ENCODE measurements at places on chromosomes 4 and X.

GRCh38 chr4:101329592-101329991 is 17.7 kb downstream of the PPP3CA start:
- DNase-seq = no peak

DNA sequence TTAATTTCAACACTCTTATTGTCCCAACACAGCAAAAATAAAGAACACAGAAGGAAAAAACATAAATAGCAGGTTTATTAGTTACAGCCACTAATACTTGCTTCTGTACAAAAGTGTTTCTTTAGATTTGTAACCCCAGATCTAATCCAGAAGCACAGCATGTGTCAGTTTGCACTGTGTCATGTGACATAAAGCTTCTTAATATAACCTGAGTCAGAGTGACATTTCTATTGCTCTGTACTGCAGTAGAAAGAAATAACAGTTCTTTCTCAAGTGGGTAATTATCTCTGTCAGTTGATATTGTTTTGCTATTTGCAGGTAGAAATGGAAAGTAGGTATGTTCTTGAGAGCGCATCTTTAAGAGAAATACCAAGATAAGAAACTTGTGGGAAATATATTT is 422.5 kb downstream of the ZIC3 start:
- DNase-seq = no peak

GRCh38 chr4:152455311-152455710 is 80.6 kb downstream of the FBXW7 start:
- no peak for DNase-seq

- no peak for DNase-seq
Observed at GRCh38 chrX:133323431-133323830, 91.9 kb downstream of the GPC4 start.

DNA sequence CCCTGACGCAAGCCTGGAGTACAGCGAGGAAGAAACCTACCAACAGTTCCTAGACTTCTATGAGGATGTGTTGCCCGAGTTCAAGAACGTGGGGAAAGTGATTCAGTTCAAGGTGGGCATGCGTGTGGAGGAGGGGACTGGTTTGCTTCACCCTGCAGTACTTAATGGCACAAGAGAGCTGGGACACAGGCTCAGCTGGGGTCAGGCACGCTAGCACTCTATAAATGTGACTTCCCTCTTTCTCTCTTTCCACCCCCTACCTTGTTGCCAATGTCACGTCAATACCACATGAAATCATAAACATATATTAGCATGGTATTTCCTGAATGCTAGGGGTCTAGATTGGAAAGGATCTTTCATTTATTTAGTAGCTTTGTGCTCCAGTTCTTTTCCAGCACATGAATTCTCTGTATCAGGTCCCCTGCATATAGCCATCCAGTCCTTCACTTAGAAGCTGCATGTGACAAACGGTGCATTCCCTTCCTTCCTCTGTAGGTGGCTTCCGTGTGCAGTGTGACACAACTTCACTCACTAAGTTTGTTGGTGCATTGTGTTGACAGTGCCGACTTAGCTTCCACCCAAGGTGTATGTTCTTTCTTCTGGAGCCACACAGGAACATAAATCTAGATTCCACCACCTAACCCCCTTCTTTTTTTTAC is 25.6 kb downstream of the ZRSR2 start:
- DNase-seq = peak; percentile 2

- DNase-seq = no peak
Observed at GRCh38 chrX:52341493-52341892, 27.3 kb upstream of the XAGE2 start.

DNA sequence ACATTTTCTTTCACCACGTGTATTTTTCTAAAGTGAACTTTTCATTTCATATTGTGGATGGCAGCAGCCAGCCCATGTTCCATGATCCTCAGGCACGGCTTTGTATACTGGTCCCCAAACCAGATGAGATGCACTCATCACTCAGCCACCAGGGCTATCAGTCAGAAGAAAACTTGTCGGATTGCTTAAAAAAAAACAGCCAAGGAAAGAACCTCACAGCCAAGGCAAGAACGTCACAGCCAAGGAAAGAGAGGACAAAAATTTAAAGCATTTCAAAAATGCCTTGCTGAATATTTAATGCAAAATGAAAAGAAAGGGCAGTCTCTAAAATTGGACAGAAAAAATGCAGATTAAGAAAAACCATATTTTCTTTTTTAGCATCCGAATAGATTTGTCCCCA is 333.3 kb downstream of the PDGFC start:
- no peak for DNase-seq

DNA sequence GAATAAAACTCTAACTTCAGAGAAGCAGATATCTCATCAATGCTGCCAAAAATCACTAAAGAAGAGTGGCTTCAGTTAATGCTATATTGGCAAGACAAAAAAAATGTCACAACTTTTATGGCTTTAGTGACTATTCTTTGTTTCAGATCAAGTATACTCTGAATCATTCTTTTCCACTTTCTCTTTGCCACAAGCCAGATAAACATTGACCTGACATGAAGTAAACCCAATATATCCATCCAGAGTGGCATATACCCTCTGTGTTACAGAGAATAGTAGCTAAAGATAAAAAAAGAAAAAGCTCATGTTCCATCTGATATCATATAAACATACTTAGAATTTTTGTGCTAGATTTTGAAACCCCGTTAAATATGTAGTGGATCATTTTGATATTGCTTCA is 206.7 kb upstream of the CNKSR2 start:
- DNase-seq = no peak

- no peak for DNase-seq
Observed at GRCh38 chrX:111191598-111191997, 78.7 kb downstream of the CAPN6 start.

DNA sequence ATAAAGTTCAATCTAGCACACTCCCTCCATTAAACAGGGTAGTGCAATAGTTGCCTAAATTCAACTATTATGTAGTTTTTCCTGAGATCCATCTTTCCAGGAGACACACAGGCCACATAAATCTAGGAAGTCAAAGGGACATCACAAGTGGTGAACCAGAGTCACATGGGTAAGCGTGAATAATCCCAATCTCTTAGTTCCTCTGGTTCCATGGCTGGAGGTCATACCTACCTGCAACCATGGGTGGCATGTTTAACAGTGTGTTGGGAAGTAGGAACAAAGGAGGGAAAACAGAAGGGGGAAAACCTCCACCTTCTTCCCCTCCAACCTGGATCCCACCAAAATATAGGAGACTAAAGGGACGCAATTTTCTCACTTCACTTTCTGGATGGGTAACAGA is 2651.6 kb downstream of the ARAP2 start:
- DNase-seq = no peak

DNA sequence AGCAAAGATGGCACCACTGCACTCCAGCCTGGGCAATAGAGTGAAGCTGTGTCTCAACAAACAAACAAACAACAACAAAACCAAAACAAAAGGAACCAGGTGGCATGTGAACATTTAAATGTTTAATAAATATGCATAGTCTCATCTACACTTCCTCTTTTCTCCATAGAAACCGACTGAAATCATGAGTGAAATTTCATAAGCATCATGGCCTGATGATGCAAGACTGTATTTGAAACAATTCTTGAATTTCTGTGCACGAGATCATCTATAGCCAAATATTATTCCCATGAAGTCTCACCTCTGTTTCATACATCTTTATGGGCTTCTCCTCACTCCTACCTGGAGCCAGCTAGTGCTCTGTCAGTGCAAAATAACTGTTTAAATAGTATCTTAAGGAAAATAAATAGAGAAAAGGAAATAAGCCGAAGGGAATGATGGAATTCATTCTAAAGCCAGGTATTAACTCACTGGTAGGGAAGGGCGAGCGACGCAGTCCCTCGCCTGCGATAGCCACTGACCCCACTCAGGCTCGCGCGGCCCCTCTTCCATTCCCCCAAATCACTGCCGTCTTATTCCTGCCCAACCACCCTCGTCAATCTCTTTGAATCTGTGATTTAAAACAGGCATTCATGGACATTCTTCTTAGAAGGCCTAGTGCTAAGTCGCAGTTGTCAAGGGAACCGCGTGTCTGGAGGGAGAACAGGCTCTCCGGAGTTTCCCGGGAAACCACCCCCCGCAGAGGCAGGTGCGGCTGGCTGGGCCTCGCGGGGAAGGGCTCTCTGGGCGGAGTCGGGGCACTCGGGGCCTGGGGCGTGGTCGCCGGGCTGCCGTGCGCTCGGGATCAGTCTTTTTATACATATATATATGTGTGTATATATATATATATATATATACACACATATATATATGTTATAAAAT is 52.4 kb upstream of the TRIM2 start:
- no peak for DNase-seq

GRCh38 chrX:19709812-19710518 is 177.4 kb downstream of the SH3KBP1 start:
- no peak for DNase-seq

DNA sequence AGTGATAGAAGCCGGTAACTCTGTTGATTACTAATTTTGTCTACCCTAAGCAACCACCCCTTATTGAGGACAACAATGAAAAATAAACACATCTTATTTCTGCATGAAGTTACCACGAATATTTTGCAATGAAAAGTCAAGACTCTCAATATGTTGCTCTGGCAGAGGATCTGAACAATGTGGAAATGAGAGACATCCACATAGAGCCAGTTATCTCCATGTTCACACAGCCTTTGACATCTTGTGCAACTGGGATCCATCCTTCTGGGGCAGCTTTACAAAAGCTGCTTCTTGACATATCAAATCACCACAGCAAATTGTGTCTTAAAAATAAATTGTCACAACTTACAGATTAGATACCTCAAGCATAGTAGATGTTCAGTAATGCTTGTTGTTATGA is 10.2 kb downstream of the EDNRA start:
- no peak for DNase-seq

DNA sequence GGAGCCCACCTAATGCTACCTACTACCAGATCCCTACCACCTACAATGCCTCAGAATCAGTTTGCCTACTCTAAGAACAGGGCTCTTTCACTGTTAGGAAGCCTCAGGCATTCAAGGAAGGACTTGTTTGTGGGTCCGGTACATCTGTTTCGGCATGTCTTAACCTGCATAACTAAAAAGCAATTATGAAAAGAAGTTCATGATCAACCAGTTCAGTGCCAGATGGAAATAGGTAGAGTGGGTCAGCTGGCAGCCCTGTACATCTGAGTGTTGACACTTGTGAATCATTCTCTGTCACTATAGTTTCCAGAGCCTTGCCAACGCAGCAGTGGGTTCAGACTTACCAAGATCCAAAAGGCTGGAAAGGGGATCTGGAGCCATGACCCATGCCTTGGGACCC is 3.3 kb downstream of the TMEM185A start:
- DNase-seq = no peak

GRCh38 chr4:86608757-86609375 is 14.8 kb downstream of the PTPN13 start:
- DNase-seq = no peak

- no peak for DNase-seq
Observed at GRCh38 chr4:167774646-167775045, 317.7 kb upstream of the ANXA10 start.

GRCh38 chr4:65943076-65943475 is 272.8 kb upstream of the EPHA5 start:
- DNase-seq = no peak

GRCh38 chrX:19535476-19535875 is 20.2 kb upstream of the MAP3K15 start:
- DNase-seq = no peak

GRCh38 chr4:40621229-40621591 is 8.5 kb downstream of the RBM47 start:
- no peak for DNase-seq
